ENCODE measurements at places on chromosomes 1 and 21. TPM values are rescaled to one million over a fixed set of nuclear protein-coding genes. Genes with fewer than 3 reads are reported as not detected.

DNA sequence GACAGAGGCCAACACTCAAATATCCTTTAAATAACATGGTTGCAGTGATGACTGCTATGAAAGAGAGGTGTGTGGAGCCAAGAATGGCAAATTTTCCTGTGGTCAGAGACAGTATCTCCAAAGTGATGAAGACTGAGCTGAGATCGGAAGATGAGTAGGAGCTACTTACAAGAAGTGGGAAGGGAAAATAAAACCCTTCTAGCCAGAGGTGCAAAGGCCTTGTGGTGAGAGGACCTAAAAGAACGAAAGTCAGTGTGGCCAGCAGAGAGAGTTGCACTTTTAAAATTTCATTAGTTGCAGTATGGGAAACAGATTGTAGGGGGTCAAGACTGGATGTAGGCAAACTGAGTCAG is 17.8 kb downstream of the SLAMF7 start:
- no peak for DNase-seq

DNA sequence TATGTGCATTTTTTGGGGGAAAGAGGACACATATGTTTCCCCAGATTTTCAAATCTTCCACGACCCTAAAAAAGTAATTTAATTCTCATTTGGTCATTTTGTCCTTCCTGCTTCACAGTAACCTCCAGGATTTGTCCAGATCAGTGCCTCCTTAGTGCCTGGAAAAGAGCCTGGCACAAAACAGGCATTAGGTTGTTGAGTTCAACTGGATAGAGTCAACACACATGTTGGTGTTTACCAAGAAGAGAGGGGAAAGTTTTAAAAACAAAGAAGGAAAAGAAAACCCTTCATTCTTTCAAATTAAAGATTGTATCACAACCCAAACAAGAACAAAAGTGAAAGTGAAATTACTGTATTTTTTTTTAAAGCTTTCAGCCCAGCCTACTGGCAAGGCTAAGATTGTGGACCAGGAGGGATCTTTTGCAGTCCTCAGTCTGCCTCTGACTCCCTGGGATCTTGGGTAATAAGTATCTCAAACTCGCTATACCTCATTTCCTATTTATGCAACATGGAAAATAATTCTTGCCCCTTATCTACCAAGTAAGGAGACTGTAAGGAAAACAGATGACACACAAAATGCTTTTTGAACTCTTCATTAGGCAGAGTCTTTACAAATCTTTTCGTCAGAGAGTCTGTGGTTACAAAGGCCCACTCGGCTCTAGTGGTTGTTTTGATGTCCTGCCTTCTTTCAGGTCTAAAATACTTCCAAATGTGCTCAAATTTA is 57.8 kb downstream of the ZNF281 start:
- DNase-seq: peak; percentile 14

GRCh38 chr1:115828101-115829022 is 12.6 kb downstream of the NHLH2 start:
- DNase-seq: no peak

DNA sequence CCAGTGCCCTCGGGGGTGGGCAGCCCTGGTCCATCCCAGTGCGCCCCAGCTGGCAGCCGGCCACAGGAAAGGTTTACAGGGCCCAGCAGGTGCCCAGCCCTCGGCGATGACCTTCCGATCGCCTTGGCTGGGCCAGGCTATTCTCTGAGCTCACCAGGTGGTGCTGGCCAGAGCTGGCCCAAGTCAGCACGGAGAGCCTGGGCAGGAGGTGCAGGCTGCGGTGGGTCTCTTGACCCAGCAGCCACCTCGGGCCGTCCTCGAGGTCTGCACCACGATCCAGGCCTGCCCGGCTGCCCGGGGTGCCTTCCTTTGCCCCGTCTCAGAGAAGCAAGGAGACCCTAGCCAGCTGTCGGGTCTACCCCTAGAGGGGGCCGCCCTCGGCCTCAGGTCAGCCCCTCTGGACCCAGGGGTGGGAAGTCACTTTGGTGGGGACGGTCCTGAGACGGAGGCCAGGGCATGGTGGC is 370 bp downstream of the PERM1 start:
- no peak for DNase-seq

GRCh38 chr1:236164273-236164672 is 21.9 kb downstream of the GPR137B start:
- no peak for DNase-seq

- DNase-seq: peak; percentile 60
These were observed 689.6 kb downstream of the USP25 start for GRCh38 chr21:16419188-16419921.

DNA sequence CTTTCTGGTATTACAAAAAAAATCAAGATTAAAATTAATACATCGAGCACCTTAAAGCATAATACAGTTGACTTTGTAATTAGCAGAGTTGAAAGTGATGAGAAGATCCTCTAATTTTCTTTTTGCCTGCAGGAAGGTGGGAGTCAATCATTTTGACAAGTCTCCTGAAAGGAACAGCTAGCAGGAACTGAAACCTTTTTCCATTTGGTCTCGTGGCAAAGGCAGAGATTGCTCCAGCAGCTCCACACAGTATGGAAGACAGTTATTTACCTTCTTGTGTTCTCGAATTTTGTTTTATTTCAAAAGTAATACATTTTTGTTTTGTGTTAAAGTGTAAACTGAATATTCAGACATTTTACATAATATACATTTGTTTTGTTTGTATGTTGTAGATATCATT is 7.7 kb downstream of the S100PBP start:
- DNase-seq: no peak

DNA sequence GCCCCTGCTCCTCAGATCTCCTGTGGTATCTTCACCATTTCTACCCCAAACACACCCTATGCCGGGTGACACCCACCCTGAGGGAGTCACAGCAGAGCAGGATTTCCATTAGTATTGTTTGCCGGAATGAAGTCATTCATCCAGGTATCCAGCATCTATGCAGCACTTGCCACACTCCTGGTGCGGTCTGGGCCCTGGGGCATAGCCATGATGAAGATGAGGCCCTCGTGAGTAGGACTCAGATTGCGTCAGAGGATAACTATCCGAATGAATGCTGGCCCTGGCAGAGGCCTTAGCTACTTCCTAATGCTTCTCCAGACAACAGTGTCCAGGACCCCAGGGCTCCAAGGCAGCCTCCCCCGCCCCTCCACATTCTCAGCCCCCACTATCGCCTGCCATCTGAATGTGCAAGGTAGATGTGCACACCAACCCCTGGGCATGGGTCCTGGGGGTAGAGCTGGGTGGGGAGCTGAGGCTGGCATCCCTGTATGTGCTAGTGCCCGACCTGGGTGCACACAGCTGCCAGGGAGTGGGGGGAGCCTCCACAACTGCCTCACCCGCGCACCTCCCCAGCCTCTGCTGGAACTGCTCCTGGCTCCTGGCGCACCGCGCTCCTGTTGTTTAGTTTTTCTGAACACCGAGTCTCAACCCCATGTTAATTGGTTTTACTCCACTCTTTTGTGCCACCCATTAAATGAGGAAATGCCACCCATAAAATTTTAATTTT is 25.5 kb upstream of the ZC3H12A start:
- DNase-seq: no peak

DNA sequence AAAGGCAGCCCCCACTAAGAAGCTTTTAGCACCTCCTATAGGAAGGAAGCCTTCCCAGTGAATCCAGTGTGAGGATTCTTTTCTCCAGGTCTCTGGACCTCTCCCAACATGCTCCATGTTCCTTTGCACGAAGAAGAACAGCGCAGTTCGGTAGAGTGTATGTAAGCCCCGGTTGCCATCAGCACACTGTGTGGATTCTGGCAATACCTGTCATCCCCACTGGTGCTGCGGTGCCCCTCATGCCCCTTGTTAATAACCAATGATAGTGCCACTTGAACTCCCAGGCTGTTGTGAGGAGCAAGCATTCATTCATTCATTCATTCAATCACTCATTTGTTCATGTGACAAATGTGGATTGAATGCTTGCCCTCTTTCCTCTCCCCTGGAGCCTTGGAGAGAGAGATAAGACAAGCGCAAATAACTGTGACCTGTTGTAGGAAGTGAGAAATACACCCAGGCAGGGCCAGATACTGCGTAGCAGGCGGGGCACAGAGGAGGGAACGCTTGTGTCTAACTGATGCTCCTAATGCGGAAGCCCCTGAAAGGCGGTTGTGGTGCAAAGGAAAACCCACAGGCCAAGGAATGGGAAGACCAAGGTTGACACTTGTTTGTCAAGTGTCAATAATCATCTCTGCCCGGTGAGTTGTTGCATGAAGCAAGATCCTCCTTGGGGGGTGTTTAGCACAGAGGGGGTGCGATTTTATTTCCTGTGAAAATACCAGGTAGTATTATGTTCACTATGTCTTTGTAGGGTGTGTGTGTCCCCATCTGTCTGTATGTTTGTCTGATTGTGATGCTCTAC is 9.8 kb downstream of the LGR6 start:
- DNase-seq: no peak

DNA sequence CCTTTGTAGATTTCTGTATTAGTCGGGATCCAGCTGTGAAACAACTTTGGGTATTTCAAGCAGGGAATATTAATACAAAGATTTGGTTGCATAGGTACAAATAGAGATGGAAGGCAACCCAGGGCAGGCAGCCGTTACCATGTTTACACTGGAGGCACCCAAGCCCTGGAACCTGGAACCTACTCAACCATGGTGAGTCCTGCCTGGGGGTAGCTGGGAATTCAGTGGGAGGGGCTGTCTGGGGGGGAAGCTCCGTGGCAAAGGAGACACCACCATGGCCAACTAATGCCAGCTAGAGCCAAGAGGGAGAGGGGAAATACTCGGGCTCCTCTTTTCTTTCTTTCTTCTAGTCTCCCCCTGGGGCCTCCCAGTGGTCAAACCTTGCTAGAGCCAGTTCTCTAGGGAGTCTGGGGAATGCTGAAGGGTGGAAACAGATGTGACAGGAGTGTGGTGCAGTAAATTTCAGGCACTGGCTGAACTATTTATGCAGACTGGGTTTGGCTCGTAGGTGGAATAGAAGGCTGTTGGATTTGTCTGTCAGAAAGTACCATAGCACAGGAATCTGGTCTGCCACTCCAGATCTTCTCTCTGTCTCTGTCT is 91.9 kb upstream of the CACNA1E start:
- no peak for DNase-seq

DNA sequence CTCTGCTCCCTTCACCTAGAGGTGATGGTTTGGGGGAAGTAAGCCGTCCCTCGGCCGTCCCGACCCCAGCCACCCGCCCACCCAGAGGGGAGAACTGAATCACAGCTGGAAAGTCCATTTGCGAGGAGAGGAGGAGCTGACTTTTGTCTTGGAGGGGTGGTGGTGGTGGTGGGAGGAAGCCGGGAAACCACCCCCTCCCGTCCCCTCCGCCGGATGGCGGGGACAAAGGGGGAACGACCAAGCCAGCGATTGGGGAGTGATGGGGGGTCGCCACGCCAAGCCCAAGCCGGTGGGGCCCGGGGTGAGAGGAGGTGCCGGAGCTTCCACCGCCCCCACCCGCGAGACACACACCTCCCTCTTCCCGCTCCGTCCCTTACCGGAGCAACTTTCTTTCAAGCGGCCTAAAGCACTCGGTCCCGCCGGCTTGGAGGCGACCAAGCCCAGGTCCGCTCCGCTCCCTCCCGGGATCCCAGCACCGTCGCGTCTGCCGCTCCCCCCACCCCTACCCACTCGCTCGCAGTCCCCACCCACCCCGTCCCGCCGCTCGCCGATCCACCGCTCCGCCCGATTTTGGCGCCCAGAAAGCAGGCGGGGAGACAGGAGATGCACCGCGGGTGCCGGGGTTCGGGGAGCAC is 540 bp downstream of the ARHGEF2 start:
- DNase-seq: no peak

- DNase-seq: no peak
These were observed 132.4 kb downstream of the MAP3K21 start for GRCh38 chr1:233459968-233460367.

DNA sequence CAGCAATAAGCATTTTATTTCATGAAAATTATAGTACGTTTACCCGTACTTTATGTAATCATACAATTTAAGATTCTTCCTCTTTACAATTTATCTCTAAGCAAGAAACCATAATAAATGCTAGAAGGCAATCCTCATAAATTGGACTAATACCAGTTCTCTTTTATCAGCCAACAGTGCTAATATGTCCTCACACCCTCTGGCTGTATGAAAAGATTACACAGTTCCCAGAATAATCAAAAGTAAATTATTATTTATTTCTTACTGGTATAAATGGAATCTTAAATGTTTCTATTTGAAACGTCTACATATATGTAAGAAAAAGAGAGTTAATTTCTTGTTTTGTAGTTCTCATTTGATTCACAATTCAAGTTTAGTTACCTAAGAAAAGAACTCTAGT is 3.1 kb upstream of the CDKN2C start:
- DNase-seq: no peak

GRCh38 chr1:116330846-116331245 is 42.2 kb upstream of the ATP1A1 start:
- no peak for DNase-seq

DNA sequence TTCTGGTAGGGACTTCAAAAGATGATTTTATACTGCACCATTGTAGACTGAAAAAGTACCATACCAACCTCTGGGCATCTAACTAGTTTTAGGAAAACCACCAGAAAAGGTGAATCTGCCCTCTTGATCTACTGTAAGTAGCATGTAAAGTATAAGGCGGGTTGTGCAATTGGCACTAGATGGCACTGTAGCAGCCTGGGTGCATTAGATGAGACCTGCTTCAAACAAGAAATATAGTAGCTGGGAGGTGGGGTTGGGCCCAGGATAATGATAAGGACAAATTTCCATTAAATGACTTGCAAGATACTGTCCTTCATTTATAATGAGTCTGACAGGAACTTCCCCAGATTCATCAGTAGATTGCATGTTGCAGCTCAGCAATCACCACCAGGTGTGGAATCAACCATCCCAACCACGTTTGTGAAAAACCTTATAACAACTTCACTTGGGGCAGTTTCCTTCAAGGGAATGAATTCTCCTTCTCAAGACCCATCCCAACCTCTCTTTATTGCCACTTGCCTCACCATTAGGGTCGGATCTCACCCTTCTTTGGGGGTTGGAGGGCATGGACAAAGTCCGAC is 37.3 kb upstream of the IL10 start:
- no peak for DNase-seq

DNA sequence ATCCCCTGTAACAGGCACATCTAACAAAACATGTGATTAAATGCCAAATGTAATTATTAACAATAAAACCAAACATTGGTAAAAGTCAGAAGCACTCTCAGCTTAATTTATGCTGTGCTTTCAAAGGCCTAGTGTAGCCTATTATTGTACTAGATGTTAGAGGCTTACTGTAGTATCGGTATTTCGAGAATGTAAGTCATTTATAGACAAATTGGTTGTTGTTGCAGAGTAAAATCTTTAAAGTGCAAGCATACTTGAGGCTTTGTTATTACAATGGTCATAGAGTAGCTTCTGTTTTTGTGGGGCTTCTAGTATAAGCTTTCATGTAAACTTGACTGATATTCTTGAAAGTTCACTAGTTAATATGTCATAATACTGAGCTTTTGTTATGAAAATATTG is 965.8 kb downstream of the PLA2G4A start:
- no peak for DNase-seq

- no peak for DNase-seq
These were observed 28.1 kb upstream of the ZYG11A start for GRCh38 chr1:52814465-52814864.

- no peak for DNase-seq
These were observed 13.3 kb upstream of the ADORA1 start for GRCh38 chr1:203114202-203114601.

- DNase-seq: no peak
These were observed 147.7 kb upstream of the HOOK1 start for GRCh38 chr1:59667020-59667419.

Gene NCDN
- polyA plus RNA-seq: 15.9 TPM

Gene AMY2B
- 20.8 TPM for polyA plus RNA-seq

Gene CHI3L2
- polyA plus RNA-seq: 0.30 TPM

Gene LCE6A
- not detected for polyA plus RNA-seq

Gene SERPINC1
- 0.16 TPM for polyA plus RNA-seq

Gene OR2T33
- polyA plus RNA-seq: not detected

Gene EEIG2
- polyA plus RNA-seq: 9.7 TPM

Gene SMG5
- 53.3 TPM for polyA plus RNA-seq

Gene RHD
- 1.0 TPM for polyA plus RNA-seq

Gene PTGS2
- polyA plus RNA-seq: 1.3 TPM

Gene S100B
- polyA plus RNA-seq: 9.2 TPM
